ENCODE measurements at places on chromosomes 7 and 10. TPM values are rescaled to one million over a fixed set of nuclear protein-coding genes. Genes with fewer than 3 reads are reported as not detected.

The FEZF1 gene
- not detected for total RNA-seq

The SLC26A3 gene
- total RNA-seq: not detected

- DNase-seq: no peak
Measured at GRCh38 chr7:64277630-64278029, 36.1 kb upstream of the ZNF736 start.

DNA sequence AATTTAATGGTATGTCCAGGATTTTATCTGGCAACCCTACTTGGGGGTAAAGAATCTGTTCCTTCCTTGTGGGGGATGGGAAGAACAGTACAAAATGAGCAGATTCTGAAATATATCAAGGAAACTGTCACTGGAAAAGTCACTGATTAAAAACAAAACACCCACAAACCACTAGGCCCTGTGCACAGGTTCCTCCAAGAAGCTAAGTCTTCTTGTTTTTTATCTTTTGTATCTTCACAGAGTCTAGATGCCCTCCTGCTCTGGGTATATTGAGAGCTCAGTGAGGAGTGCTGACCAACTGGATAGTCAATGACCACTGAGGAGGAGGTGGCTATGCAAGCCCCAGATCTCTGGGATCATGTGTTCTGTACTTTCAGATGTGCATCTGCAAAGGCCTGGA, 86.8 kb upstream of the ANKRD1 start:
- no peak for DNase-seq

- no peak for DNase-seq
Measured at GRCh38 chr7:92460510-92460909, 13.2 kb downstream of the GATAD1 start.
